GM13977 (cell line): ENCODE measurements at places on chromosomes 7 and 10.
A peak's percentile ranks its signal among the peaks of the same experiment; 100 is the strongest.

DNA sequence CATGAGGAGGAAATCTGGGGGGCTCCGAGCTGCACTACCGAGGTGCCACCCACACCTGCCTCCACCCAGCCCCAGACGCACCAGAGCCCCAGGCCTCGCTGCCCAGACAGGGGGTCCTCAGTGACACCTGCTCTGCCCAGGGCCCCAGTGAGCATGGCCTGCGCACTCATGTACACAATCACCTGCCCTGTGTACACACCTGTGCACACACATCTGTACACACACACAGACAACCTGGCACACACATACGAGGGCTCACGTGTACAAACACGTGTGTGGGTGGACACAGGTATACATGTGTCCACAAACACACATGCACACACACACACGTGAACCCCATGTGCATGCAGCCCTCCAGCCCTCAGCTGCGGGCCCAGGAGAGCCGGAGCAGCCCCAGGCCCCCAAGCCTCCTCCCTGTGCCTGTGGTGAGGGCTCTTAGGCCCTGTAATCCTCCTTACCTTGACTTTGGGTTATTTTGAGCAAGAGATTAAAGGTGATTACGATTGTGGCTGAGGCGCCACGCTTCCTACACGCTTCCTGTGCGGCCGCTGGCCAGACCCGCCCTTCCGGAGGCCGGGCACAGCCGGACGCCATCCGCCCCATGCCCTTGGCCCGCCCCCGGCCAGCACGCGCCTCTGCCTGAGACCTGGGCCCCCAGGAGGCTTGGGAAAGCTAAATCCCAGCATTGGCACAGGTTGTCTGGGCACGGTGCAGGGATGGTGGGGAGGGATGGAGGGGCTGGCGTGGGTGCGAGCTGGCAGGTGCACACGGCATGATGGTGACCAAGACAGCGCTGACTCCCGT lies 71.9 kb downstream of the ELFN1 start:
- peak; percentile 82 for DNase-seq

GRCh38 chr7:666454-667292 lies 59.8 kb upstream of the DNAAF5 start:
- no peak for DNase-seq

DNA sequence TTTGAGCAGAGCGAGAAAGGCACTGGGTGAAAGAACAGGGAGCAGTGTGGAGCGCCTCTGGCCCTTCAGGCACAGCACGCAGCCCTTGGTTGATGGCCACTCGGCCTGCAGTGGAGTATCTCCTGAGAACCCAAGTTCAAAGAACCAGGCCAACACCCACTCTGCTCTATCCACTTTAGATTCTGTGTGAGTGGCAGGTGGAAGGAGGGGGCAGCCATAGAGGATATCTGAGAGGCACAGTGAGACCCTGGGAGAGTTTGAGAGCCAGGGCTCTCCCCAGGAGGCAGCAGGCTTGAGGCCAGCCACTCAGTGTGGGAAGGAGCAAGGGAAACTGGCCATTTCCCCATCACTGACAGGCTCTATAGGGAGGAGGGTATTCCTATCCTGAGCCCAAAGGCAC lies 52.5 kb upstream of the PTN start:
- DNase-seq, result no peak

GRCh38 chr10:50557130-50557682 lies 66.5 kb downstream of the SGMS1 start:
- no peak for DNase-seq

- DNase-seq, result no peak
Observed at GRCh38 chr7:5692845-5693278, 88.6 kb downstream of the RNF216 start.

- DNase-seq, result no peak
Observed at GRCh38 chr10:113030453-113030852, 80.4 kb downstream of the TCF7L2 start.
